ENCODE measurements at places on chromosomes 1 and 21.

GRCh38 chr21:18711662-18712061 is 308.1 kb upstream of the TMPRSS15 start:
- no peak for DNase-seq

GRCh38 chr1:83761167-83762038 is 237.5 kb downstream of the TTLL7 start:
- DNase-seq: no peak

- DNase-seq: peak; percentile 47
Measured at GRCh38 chr1:111516005-111516535, 12.6 kb upstream of the ADORA3 start.

- DNase-seq: no peak
Measured at GRCh38 chr1:11046270-11046566, 821 bp downstream of the MASP2 start.

- no peak for DNase-seq
Measured at GRCh38 chr21:15007716-15008296, 57.0 kb downstream of the NRIP1 start.

- peak; percentile 59 for DNase-seq
Measured at GRCh38 chr1:99544328-99544727, 101.6 kb upstream of the PALMD start.

DNA sequence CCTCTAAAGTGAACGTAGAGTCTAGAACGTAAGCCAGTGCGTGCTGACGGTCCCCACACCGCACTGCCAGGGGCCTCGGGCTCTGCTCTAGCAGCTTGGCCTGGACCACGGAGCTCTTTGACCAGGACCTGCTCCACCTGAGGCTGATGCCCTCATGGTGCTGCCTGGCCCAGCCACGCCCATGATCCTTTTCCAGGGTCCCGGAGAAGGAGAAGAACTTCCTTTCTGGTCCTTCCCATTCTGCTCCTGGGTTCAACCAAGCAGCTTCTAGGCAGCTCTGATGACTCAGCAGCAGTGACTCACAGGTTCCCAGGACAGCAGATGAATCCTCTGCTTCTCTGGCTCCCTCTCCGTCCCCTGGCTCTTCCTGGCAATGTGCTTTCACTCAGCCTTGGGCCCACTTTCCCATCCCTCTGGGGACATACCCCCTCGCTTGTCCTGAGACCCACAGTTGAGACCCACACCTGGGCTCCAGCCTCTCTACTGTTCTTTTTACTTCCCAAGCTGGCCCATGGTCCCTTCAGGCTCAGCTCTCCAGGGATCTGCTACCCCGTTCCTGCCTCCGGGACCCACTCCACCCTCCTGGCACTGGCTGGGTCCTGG is 246.3 kb upstream of the RAB4A start:
- DNase-seq: peak; percentile 12

DNA sequence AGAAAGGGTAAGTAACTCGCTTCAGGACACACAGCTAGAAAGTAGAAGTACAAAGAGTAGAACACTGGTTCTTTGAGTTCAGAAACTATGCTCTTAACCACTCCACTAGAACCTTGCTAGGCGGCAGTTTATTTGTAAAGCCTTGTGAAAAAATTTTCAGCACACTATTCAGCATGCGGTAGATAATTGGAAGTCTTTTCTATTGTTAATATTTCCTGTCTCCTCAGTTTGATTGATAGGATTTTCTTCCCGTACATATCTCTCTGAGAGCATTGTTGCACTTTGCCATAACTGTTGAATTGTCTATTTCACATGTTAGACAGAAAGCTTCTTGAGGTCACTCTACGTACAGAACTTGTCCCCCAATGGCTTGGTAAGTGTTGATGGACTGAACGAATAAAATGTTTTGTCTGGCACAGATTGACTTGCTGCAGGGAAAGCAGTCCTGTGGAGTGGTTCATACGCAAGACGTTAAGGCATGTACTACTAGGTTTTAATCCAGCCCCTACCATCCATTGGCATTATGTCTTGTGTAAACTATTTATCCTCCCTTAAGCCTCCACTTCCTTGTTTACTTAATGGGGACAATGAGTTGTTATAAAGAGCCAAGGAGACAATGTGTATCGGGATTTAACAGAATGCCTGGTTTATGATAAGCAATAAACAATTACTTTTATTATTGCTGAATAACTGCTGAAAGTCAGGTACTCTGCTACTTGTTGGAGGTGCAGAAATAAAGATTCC is 35.8 kb downstream of the C1orf21 start:
- DNase-seq: no peak

DNA sequence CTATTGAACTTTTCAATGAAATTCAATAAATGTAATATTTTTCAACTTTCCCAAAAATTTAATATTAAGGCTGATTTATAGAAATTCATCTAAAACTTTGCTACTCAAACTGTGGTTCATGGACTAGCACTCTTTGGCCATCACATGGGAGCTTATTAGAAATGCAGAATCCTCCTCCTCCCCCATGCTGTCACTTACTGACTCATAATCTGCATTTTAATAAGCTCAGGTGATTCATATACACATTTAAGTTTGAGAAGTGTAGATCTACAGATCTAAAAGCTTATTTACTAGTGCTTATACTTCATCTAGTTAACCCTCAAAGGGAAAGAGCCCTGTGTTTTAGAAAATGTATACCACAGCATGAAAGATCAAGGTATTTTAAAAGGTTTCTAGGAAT is 84.3 kb downstream of the HS2ST1 start:
- no peak for DNase-seq

- peak; percentile 8 for DNase-seq
Measured at GRCh38 chr1:50959303-50959912, 659 bp downstream of the FAF1 start.

DNA sequence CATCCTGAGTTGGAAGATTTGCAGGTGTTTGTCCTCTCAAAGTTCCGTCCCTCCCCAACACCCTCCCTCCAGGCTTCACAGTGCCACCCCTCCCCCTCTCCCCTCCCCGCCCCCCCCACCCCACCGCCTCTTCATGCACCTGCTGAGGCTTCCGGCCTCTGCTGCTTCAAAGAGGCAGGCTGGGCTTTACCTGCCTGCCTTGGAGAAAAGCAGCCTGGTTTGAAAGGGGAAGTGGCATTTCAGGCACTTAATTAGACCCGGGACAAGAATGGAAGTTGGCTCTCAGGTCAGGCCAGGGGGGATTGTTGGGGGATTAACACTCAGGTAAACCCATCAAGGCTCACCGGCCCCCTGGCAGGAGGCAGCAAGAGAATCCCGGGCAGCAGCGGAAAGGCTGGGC is 21.1 kb downstream of the PAX7 start:
- no peak for DNase-seq

DNA sequence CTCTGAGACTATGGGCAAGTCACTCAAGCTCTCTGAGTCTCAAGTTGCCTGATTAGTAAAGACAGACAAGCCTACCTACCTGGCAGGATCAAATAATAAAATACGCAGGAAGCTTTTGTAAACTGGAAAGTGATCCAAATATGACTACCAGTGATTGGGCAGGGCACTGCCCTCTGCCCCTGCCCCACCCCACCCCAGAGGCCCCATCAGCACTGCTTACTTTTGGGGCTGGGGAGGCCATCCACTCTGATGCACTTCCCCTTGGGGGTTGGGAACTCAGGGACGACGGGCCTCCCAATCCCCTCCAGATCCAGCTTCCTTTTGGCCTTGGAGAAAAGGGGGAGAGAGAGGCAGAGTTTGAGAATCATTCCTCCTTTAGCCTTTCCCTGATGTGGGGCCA is 6.9 kb downstream of the E2F2 start:
- no peak for DNase-seq

GRCh38 chr1:206892351-206892984 is 4.8 kb upstream of the IL24 start:
- DNase-seq: no peak

GRCh38 chr1:10965546-10966226 is 46.8 kb upstream of the TARDBP start:
- peak; percentile 39 for DNase-seq

- DNase-seq: no peak
Measured at GRCh38 chr21:41620982-41621381, 113.0 kb upstream of the TMPRSS2 start.

DNA sequence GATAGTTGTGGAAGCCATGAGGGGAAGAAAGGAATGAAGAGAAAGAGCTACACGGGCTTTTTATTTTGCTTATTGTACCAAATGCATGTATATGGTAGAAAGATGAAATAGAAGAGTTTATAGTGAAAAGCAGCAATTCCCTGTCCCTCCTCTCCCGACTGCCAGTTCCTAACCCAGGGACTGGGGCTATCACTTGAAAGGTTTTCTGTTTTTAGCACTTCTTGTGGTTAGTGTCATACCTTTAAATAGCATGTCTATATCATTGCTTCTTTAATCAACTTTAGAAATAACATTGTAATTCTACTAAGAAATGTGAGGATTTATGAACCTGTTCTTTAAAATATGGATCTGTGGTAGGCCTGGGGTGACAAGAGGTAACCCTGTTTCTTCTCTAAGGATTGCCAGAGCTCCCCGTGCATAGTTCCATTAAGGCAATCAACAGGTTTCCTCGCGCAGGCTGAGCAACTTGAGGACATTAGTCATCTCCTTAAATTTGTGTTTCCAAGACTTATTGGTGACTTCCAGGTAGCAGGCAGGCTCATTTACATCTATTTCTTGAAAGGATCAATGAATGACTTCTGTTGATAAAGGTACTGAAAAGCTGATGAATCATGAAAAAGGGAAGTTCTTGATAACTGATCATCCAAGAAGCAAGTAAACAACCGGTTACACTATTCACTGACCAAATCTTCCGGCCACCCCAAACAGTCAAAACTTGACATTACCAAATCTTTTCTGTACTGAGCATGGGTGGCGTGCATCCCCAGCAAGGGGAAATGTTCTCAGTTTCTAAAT is 37.8 kb upstream of the S1PR1 start:
- peak; percentile 95 for DNase-seq

DNA sequence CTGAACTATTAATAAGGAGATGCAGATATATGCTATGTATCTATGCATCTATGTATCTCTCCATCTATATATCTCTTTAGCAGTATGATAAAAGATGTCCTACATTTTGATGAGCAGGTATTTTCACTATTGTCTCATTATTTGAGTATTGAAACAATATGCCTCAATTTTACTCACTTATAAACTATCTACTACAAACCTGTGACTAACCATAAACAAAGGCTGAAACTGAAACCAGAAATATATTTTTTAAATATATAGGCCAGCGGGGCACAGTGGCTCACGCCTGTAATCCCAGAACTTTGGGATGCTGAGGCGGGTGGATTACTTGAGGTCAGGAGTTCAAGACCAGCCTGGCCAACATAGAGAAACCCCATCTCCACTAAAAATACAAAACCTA is 22.0 kb downstream of the EIF4G3 start:
- peak; percentile 28 for DNase-seq

DNA sequence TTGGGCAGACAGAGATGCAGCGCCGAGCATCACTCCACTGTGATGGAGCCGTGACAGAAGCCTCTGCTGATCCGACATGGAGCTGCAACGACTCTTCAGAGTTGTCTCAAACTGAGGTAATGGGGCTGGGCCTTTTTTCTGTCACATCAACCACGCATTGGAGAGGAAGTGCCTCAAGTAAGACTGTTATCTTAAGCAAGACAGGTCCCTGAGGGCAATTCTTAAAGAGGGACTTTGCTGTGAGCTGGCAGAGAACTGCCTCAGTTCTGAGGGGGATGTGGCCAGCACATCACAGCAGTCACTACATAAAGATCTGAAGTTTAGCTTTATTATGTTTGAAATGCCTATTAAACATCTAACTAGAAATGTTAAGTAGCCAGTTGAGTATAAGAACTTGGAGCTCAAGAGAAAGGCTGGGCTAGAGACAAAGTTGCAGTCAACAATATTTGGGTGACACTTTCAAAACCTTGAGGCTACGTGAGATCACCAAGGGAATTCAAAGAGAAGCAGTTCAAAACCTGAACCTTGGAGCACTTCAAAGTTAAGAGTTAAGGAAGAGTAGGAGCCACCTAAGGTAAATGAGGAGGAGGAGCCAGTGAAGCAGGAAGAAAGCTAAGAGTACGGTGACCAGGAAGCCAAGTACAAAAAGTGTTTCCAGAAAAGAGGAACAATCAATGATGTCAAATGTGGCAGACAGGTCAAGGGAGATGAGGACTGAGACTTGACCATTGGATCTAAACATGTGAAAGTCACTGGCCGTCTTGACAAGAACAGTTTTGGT is 54.2 kb upstream of the BCL9 start:
- DNase-seq: no peak

DNA sequence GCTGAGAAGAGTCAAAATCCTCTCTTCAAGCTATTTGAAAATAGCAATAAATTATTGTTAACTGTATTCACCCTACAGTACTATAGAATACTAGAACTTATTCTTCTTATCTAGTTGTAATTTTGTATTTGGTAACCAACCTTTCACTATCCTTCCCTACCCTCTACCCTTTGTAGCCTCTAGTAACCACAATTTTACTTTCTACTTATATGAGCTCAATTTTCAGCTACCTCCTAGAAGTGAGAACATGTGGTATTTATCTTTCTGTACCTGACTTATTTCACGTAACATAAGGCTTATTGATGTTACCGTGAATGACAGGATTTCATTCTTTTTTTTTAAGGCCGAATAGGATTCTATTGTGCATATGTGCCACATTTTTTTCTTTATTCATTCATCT is 30.0 kb downstream of the ZC3H11B start:
- no peak for DNase-seq

All from activated CD4-positive, alpha-beta T cell treated with anti-CD3 and anti-CD28 coated beads, Interleukin-10, Interleukin-2, amounts not matched to agents 100 ng/mL and 50 ng/mL, durations not matched to agents 16 hours and 8 hours (primary cell).